ENCODE measurements at places on chromosomes 6 and 20.

- DNase-seq = no peak
These were observed 373.5 kb downstream of the ZFAND3 start for GRCh38 chr6:38193051-38193450.

DNA sequence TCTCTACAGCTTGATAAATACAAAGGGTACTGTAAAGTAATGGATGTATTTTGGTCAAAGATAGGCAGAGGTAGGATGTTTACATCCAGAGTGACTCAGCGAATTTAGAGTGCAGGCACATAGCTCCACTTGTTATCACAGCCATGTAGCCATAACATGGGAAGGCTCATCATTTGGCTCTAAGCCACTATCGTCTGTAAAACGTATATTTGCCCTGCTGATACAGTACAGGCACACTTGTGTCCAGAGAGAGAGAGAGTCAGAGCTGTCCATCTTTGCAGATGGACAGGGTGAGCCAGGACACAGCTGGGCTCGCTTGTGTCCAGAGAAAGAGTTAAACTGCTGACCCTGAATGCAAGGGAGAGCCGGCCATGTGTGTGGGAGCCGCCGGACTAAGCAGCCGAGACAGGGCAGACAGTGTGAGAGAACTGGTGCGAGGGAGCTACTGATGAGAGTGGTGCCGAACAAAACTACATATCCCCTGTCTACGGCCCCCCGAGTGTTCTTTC is 619.0 kb downstream of the DOK5 start:
- no peak for DNase-seq

- DNase-seq = no peak
These were observed 77.5 kb upstream of the GJE1 start for GRCh38 chr6:142055219-142055618.

DNA sequence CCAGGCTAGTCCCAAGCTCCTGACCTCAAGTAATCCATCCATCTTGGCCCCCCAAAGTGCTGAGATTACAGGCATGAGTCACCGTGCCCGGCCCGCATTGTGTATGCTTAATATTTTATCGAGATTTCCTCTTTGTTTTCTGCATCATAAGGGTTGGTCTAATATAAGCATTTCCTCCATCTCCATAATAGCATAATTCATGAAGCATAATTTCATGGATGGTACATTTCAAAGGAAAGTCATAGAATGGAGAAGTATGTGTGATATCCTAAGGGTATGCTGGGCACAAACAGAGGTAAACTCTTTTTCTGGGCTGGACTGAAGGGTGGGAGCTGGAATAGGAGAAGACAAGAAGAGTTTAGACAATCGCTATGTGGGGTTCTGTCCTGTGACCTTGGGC is 17.5 kb upstream of the TIAM2 start:
- DNase-seq = no peak

DNA sequence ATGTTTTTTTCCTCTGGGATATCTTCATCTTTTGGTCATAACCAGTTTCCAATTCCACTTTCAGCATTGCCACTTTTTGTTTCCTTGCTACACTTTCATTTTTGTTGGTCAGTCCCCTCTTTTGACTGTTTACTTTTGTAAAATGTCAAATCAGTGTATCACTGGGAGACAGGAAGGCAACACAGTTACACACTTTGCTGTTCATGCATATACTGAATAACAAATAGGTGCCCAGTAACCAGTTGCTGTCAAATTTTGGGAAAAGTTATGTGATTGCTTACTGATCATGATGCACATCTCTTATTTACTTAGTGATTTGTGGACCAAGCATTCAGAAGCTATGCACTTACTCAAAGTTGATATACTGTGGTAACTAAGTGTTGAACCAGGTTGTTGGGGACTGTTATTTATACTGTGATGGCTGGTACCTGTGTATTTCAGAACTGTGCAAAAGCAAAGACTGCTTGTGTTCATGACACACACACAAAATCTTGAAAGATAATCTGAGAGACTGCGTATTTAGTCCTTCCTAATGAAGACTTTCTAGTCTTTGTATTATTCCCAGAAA is 41.0 kb downstream of the ZNF292 start:
- no peak for DNase-seq

GRCh38 chr20:43767686-43768474 is 41.1 kb upstream of the GTSF1L start:
- no peak for DNase-seq

GRCh38 chr20:46121184-46121930 is 3.2 kb downstream of the CD40 start:
- DNase-seq = no peak

DNA sequence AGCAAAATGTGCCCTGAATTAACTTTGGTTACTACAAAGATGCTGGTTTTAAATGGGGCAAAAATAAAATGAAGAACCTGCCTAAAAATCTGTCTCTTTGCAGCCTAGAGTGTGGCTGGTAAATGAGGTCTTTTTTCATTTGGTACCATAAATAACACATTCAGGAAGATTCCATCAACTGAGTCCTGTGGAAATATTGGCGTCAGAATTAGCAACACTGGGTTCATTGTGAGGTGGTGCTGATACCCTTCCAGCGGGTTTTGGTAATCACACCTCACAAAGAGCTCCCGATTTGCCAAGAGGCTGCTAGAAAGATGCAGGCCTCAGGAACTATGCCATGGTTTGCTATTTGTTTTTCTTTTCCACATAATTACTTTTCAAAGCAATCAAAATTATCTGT is 55.3 kb downstream of the FAM50B start:
- no peak for DNase-seq

DNA sequence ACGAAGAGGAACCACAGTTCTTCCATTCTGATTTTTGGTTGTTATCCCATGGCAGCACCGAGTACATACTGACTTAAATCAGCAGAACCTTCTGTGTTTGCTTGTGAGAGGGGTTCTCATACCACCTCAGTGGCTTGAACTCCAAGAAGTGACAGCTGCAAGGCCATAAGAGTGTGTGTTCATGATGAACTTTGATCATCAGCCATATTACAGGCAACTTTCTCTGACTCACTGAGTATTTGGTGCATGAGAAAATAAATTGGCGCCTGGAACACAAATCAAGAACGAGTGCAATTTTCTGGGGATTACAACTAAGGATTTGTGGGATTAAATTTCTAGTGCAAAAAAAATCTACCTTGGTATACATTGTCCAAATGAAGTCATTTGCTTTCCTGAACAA is 68.9 kb downstream of the CYP39A1 start:
- DNase-seq = no peak

DNA sequence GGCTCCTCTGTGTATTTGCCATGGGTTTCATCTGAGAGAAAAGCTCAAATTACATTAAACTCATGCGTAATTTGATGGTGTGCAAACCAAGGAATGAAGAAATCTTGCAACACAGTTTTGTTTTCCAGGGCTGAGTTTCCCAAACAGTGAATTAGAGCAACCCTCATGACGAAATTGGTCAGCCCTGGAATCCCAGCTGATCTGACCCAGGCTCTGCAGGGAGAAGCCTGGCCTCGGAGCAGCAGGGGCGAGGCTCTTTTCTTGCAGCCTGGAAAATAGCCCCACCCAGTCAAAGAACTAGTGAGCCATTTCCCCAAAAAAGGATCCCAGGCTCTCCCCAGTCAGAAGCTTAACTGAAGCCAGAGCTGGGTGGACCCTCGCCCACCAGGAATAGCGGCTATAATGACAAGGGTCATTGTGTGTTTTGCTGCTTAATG is 107.3 kb upstream of the SNX9 start:
- DNase-seq = peak; percentile 63

DNA sequence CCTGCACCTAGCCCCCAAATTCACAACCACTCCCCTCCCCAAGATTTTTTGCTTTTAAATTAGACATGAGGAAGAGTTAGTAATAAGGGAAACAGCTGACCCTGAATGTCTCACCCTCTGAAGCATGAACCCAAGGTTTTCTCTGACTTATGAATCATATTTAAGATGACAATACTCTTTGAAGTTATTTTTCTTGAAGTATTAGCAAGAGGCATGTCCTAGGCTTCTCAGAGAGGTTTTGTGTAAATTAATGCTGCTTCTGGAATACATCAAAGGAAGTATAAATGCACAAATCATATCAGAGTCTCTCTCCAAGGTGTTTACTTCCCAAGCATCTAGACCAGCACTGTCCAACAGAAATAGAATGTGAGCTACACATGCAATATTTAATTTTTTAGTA is 408.1 kb upstream of the MARCKS start:
- no peak for DNase-seq

DNA sequence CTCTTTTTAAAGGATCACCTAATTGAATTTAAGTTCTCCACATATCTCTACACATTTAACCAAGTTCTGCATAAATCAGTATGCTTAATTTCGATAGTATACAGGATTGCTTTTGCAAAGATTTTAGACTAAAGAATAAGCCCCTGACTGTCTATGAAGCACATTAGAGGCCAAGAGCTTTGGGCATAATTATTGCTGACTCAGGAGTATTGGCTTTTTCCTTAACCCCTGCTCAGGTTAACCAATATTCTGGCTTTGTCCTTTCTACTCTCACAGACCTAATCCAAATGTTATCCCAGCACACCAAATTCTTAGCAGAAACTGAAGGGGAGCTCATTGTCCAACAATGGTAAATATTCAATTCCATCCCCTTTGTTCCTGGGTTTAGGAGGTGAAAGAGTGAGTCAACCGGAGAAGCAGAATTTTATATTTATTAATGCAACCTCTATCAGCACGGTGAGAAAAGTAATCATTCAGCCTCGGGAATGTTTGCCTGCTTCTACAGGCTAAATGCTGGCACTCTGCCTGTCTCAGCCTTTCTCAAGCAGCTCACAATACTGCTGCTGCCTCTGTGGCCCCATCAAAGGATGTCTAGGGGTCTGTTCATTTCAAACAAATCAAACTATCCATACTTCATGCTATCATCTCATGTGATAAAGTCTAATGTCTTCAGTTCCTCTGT is 125.0 kb downstream of the SIM1 start:
- no peak for DNase-seq

DNA sequence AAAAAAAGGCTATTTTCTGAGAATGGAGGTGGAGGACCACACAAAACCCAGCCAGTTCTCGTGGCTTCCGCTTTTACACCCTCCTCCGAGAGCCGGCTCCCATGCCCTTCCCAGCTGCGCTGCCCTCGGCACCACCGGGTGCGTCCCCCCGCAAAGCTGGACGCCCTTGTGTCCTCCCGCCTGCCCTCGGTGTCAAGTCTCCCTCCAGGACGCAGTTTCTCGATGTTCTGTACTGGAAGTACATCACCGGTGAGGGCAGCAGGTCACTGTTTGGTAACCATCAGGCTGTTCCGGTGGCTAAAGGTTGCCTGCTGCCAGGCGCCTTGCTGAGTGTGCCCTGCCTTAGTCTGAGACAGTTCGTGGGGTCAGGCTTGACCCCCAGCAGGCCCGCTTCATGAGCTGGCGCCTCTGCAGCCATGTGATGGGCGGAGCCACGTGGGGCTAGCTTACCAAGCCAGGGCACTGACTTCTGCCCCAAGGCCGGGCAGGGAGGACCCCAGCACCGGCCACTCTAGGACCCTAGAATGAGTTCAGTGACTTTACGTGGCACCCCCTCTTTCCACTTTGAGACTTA is 34.6 kb downstream of the RREB1 start:
- no peak for DNase-seq

GRCh38 chr20:38970302-38970701 is 8.2 kb downstream of the DHX35 start:
- no peak for DNase-seq

DNA sequence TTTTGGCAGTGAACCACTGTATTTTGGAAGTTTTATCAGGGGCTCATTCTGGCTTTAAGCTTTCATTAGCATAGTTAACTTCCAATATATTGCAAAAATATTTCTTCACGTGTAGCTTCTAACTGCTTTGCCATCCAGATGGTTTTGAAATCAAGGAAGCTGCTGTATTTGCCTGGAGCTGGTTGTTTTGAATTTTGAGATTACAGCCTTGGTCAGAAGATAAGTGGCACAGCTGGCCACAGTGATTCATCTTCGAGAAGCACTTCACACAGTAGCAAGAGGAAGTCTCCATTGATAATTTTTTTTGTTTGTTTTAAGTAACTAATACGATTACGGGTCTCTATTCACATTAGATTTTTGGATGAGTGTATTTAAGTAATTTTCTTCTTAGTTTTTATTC is 3.8 kb downstream of the APCDD1L start:
- no peak for DNase-seq
